AML-193 (cell line): ENCODE measurements at places on chromosomes 16 and 17.

DNA sequence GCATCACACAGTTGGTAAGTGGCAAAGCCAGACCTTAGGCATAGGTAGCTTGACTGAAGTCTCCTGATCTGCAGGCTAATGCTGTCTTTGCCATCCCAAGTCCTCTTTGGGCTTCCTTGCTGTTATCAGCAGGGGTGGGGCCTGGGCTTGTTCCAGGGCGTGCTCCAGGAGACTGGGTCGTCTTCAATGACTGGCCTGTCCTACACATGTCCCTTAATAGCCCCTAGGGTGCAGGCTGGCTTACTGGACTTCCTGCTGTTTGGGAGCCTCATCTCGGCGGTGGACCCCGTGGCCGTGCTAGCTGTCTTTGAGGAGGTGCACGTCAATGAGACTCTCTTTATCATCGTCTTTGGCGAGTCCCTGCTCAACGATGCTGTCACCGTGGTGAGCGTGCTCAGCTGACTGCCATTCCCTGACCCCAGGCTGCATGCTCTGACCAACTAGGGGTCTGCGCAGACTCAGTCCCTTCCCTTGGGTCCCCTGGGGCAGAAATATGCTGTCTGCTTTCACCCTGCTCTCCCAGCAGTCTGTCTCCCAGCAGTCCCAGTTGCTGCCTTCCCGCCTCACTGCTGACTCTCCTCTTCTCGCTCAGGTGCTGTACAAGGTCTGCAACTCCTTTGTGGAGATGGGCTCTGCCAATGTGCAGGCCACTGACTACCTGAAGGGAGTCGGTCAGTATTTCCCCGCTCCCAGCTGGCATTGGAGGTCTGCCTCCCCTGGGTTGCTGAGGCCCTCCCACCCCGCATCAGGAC, 6.2 kb downstream of the SLC9A5 start:
- DNase-seq: no peak

GRCh38 chr16:29848420-29849297, 14.4 kb downstream of the CDIPT start:
- DNase-seq: peak; percentile 53

- no peak for DNase-seq
These were observed 49.4 kb downstream of the SLC39A11 start for GRCh38 chr17:73042809-73043685.

- peak; percentile 33 for DNase-seq
These were observed 21.6 kb downstream of the POLR3E start for GRCh38 chr16:22318690-22319358.

GRCh38 chr16:15754821-15755534, 101.8 kb downstream of the MYH11 start:
- DNase-seq: no peak
